Stimulated activated naive CD4-positive, alpha-beta T cell (primary cell): ENCODE measurements at places on chromosomes 4 and X.

GRCh38 chr4:142838778-142839177 is 7.3 kb downstream of the INPP4B start:
- no peak for DNase-seq

DNA sequence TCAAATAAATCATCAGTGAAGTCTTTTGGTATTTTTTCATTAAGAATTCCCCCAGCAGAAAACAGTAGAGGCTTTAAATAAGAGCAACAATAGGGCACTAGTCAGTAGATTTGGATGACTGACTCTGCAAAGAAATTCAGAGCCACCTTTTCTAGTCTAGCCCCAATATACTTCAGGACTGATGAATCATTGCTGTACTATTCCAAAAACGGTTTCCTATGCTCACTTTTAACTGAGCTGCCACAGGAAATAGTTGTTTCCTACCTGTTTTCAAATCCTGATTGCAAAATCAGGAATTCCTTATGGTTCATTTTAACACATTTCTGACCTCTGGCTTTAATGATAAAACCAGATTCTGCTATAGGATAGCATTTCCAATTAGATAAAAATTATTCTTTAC is 171.6 kb downstream of the NR3C2 start:
- no peak for DNase-seq

DNA sequence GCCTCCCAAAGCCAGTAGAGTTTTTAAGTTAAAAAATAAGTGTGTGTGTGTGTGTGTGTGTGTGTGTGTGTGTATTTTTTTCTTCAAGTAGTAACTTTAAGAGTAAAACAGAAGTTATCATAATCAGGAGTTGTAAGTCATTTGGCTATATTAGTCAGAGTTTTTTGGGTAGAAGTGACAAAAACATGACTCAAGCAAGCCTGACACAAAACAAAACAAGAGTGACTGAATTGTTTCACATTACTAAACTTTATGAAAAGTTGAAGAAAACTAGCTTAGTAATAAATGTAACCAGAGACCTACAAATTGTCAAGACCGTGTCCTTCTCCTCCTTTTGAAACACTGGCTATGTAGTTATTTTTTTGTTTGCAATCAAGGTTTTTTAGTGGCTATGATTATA is 738.0 kb upstream of the PITX2 start:
- no peak for DNase-seq

DNA sequence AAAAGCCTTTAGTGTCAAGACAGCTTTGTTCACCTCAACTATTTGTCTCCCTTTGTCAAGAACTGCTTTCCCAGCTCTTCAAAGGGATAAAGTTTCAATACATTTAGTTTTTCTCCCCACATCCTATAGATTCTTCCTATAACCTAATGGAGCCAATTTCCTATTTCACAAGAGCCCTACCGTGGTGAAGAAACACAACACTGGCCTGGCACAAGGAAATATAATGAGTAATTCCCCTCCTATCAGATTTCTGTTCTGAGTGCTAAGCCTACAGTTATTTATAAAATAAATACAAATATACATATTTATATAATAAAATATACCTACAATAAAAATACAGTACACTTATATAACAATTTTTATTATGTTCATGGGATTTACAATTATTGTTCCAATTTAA is 89.9 kb downstream of the SHISA3 start:
- DNase-seq = no peak

GRCh38 chr4:158016511-158016910 is 156.3 kb downstream of the GASK1B start:
- DNase-seq = no peak

DNA sequence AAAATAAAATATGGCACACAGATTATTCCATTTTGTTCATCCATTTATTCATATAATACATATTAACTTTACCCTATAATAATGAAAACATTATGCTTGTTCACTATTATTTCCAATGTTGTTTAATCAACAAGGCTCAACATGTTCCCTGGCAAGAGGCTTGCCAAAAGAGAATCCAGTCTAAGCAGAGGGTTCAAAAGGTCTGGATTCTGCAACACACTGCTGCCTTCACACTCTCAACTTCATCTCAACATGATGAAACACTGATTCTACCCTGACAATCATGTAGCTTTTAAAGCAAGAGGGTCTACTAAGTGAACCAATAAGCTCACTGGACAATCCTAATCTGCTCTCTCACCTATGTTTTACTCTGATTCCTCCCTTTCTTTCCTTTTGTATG is 101.1 kb downstream of the MID1 start:
- no peak for DNase-seq

GRCh38 chrX:106752101-106752678 is 25.7 kb downstream of the RNF128 start:
- DNase-seq = no peak
